ENCODE measurements at places on chromosomes 7 and 10.

- DNase-seq = peak; percentile 16
These were observed 309.7 kb downstream of the CSTF2T start for GRCh38 chr10:51389415-51390321.

GRCh38 chr7:38507384-38507783, 123.8 kb downstream of the AMPH start:
- no peak for DNase-seq

DNA sequence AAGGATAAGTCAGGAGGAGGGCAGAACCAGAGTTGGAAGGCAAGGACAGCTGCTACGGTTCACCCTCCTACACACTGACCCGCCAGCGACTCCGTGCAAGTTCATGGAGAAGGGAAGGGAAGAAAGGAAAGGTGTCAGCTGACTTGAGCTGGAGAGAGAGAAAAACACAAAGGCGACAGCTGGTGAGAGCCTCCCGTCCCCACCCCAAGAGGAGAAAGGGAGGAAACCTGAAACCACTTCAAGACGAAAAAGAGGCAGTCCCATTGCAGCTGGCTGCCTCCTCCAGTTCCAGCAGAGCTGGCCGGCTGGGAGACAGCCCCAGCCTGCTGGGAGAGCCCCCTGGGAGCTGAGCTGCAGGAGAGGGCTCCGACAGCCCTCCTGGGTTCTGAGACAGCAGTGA, 75.2 kb downstream of the PARD3 start:
- DNase-seq = peak; percentile 50

GRCh38 chr7:40341836-40342235, 207.0 kb downstream of the SUGCT start:
- no peak for DNase-seq

- no peak for DNase-seq
These were observed 192.9 kb upstream of the FZD8 start for GRCh38 chr10:35834877-35835494.
